Mammary epithelial cell (primary cell): ENCODE measurements at places on chromosomes 13 and 19. TPM values are rescaled to one million over a fixed set of nuclear protein-coding genes. Genes with fewer than 3 reads are reported as not detected.

Gene APOE
- polyA plus RNA-seq = 19.9 TPM

Gene COMP
- polyA plus RNA-seq = not detected

Gene CD70
- polyA plus RNA-seq = 28.9 TPM

Gene NCAN
- polyA plus RNA-seq = not detected

Gene CEACAM3
- not detected for polyA plus RNA-seq

Gene SLITRK1
- not detected for polyA plus RNA-seq

Gene LPAR6
- polyA plus RNA-seq = 2.9 TPM

Gene CYP2A7
- polyA plus RNA-seq = not detected
